Activated B cell treated with CpG ODN at 0.5 μM for 24 hours (primary cell): ENCODE measurements at places on chromosomes 4 and X. TPM values are rescaled to one million over a fixed set of nuclear protein-coding genes. Genes with fewer than 3 reads are reported as not detected.

DNA sequence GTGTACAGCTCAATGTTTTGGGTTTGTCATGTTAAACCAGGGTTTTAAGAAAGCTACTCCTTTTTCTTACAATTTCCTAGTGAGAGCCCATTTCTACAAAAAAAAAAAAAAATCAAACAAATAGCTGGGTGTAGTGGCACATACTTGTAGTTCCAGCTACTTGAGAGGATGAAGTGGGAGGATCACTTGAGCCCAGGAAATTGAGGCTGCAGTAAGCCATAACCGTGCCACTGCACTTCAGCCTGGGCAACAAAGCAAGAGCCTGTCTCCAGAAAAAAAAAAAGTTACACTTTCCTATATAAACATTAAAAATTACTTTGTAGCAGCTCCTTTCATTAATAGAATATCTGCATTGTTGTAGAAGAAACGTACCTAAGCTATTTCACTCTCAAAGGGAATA lies 166.7 kb downstream of the HS6ST2 start:
- H3K4me3 ChIP-seq: no peak overlapping the region
- no peaks in the 10 kb centered on the region for H3K36me3 ChIP-seq
- H3K27ac ChIP-seq: no peak overlapping the region
- no peak for DNase-seq
- H3K27me3 ChIP-seq: no peaks in the 10 kb centered on the region

DNA sequence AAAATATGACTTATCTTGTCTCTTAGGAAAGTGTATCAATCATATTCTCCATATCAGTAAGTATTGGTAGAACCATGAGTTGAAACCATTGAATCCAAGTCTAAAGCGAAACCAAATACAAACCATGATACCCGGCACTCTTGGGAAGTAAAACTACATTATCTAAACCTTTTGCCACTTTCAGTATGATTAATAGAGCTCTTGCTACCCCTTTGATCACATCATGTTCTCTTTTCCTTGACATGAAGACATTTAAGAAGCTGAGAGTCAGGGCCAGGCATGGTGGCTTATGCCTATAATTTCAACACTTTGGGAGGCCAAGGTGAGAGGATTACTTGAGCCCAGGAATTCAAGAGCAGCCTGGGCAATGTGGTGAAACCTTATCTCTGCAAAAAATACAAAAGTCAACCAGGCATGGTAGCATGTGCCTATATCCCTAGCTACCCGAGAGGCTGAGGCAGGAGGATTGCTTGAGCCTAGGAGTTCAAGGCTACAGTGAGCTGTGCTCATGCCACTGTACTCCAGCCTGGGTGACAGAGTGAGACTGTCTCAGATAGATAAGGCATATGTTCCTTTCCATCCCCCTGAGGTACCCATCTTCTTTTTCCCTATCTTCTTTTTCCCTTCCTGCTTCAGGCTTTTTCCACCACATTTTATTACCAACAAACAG lies 45.4 kb downstream of the CEP135 start:
- no peaks in the 10 kb centered on the region for H3K27me3 ChIP-seq
- H3K4me1 ChIP-seq: peaks cover 36% of the 10 kb centered on the region
- H3K4me3 ChIP-seq: peak overlapping the region; percentile 3
- H3K36me3 ChIP-seq: peaks cover 73% of the 10 kb centered on the region
- DNase-seq: no peak

GRCh38 chrX:68732906-68733493 lies 85.5 kb downstream of the STARD8 start:
- H3K36me3 ChIP-seq: no peaks in the 10 kb centered on the region
- H3K4me3 ChIP-seq: no peak overlapping the region
- H3K27ac ChIP-seq: no peak overlapping the region
- no peaks in the 10 kb centered on the region for H3K4me1 ChIP-seq
- H3K27me3 ChIP-seq: peaks cover 2% of the 10 kb centered on the region

DNA sequence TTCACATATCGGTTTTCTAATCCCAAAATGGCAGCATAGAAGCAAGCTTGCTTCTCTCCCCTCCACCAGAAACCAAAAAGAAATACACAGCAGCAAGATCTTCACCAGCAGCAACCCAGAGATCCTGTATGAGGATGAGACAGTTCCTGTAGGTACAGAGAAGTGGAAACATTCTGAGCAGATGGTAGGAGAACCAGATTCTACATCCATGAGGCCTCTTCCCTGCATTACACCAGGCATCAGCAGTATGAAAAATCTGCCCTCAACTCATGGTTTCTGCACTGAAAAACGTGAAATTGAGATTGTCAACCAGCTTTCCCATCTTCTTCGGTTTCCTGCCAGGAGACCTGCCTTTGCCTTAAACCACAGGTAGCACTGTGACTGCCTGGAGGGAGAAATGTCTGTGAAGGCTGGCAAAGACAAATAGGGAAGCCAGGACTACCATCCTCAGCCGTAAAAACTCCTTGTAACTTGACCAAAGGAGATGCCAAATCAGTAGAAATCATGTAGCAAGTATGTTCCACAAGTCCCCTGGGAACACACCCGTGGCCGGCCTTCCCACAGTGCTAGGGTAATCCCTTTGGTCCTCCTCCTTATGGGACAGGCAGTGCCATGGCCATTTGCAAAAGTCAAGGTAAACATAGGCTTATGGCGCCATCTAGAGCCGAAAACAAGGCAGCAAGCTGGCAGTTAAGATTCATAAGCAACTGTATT lies 24.0 kb upstream of the MTHFD2L start:
- no peak for DNase-seq
- H3K4me3 ChIP-seq: no peak overlapping the region
- H3K36me3 ChIP-seq: no peaks in the 10 kb centered on the region
- H3K27ac ChIP-seq: no peak overlapping the region
- no peaks in the 10 kb centered on the region for H3K4me1 ChIP-seq
- peaks cover 20% of the 10 kb centered on the region for H3K27me3 ChIP-seq

Gene TEX13D
- not detected in 2 replicates for total RNA-seq
